Naive thymus-derived CD8-positive, alpha-beta T cell (primary cell): ENCODE measurements at places on chromosomes 5 and 9. TPM values are rescaled to one million over a fixed set of nuclear protein-coding genes. Genes with fewer than 3 reads are reported as not detected.

- DNase-seq: no peak
These were observed 138.8 kb upstream of the LIFR start for GRCh38 chr5:38695021-38695958.

DNA sequence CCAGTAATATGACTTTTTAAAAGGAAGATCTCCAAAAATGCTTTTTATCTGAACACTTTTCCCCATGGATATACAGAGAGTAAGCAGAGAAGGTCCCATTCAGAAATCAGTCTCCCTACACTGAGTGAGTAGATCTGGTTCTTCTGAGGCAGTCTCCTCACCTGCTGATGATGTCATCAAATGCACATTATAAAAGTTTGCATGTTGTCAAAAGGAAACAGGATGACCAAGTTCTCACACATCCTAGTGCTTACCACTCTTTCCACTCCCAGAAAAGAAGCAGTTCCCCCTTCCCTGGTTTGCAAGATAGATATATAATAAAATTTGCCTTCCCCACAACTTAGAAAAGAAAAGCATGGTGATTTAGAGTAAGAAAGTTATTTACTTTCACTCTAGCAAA is 180.5 kb downstream of the RAB3C start:
- no peak for DNase-seq

DNA sequence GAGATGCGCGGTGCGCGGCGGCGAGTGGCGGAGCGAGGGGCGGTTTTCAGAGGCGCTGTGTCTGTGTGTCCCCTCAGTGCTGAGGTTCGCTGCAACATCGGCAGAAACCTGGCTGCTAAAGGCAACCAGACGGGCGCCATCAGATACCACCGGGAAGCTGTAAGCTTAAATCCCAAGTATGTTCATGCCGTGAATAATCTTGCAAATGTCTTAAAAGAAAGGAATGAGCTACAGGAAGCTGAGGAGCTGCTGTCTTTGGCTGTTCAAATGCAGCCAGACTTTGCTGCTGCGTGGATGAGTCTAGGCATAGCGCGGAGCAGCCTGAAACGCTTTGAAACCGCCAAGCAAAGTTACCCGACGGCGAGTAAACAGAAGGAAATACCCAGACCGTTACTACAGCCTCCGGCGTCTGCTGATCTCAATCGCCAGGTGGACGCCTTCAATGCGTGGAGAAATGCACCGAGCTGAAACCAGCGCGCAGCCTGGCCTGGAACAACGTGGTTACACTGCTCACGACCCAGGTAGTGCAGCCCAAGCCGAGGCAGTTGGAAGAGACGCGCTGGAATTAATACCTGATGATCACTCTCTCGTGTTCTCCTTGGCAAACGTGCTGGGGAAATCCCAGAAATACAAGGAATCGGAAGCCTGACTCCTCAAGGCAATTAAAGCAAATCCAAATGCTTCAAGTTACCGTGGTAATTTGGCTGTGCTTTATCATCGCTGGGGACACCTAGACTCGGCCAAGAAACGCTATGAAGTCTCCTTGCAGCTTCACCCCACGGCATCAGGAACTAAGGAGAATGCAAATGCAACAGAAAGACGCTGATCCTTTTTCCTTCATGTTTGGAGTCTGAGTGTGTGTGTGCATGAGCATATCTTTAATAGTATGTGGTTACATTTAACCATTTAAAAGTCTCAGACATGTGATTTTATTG is 15.9 kb downstream of the OR2V1 start:
- no peak for DNase-seq

DNA sequence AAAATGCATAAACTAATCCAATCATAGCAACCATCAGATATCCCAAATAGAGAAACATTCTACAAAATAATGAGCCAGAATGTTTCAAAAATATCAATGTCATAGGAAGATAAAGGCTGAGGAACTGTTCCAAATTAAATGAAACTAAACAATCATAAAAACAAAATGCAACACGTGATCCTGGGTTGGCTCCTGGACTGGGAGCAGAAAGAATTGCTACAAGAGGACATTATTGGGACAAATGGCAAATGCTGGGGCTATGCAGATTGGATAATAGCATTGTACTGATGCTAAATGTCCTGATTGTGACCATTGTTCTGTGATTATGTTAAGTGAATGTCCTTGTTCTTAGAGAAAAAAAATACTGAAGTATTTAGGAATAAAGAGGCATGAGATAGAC is 54.2 kb upstream of the AKNA start:
- no peak for DNase-seq

- DNase-seq: no peak
These were observed 34.4 kb downstream of the DUSP1 start for GRCh38 chr5:172736508-172737135.

GRCh38 chr9:115680231-115680630 is 473.4 kb upstream of the PAPPA start:
- no peak for DNase-seq

DNA sequence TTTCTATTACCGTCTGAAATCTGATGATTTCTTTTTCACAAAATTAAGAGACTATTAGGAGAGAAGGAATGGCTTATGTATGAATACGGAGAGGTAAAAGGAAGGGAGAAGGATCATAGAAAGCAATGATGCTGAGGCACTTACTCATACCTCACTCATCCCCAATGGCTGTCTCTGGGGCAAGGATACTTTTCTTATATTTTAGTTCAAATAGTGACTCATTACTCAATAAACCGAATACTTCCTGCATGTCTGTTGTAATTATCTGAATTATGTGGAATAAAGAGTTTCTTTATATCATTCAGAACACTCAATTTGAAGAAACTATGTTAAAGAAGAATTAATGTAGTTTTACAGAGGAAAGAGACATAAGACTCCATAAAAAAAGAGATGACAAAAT is 284.5 kb upstream of the NUDT12 start:
- no peak for DNase-seq

GRCh38 chr5:138829341-138829740 is 45.8 kb downstream of the LRRTM2 start:
- DNase-seq: no peak

GRCh38 chr5:57778501-57779091 is 296.0 kb upstream of the ACTBL2 start:
- DNase-seq: no peak

GRCh38 chr5:34866989-34867471 is 28.1 kb downstream of the TTC23L start:
- no peak for DNase-seq

DNA sequence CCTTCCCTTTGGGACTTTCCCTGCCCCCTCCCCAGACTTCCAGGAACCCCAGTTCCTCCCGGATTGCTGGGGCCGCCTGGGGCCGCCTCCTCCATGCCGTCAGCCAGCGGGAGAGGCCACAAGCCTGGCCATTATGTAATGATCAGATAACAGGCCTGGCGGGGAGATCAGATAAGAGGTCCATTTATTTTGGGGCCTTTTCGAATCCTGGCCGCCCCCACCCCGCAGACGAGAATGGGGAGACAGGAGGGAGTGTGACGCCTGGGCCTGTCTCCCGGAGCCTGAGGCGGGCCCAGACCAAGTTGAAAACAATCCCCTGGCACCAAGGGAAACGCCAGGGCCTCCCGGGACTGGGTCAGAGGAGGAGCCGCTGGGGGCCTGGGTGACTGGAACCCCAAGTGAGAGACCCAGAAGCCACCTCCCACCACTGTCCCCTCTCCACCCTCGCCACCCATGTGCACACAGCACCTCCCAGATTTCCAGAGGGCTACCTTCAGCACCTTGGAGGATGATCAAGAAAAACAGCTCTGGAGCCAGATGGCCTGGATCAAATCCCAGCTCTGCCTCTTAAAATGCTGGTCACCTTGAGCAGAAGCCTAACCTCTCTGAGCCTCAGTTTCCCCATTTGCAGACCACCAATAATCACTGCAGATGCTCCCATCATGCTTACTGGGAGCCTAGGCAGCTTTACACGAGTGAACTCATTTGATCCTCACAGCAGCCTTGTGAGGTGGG is 7.8 kb downstream of the ENG start:
- DNase-seq: no peak

- no peak for DNase-seq
These were observed 52.4 kb downstream of the TTLL11 start for GRCh38 chr9:122040561-122041242.

Gene HAND1
- total RNA-seq: not detected

Gene SPINK7
- total RNA-seq: not detected

Gene SLC4A9
- total RNA-seq: not detected

Gene SPACA9
- 1.9 TPM for total RNA-seq

Gene MZB1
- 2.2 TPM for total RNA-seq
